ENCODE measurements at places on chromosomes 2 and 18.

DNA sequence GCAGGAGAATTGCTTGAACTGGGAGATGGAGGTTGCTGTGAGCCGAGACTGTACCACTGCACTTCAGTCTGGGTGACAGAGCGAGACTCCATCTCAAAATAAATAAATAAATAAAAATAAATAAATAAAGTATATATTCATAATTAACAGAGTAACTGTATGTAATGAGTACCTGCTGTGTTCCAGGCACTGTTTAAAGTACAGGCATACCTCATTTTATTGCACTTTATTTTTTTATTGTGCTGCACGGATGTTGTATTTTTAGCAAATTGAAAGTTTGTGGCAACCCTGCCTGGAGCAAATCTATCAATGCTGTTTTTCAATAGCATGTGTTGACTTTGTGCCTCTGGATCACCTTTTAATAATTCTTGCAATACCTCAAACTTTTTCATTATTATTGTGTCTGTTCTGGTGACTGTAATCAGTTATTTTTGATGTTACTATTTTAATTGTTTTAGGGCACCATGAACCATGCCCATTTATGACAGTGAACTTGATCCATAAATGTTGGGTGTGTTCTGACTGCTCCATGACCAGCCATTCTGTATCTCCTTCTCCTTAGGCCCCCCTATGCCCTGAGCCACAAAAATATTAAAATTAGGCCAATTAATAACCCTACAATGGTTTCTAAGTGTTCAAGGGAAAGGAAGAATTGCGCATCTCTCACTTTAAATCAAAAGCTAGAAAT is 27.5 kb upstream of the CD8A start:
- no peak for DNase-seq

- no peak for DNase-seq
Measured at GRCh38 chr2:10941383-10941782, 29.6 kb downstream of the KCNF1 start.

- DNase-seq: no peak
Measured at GRCh38 chr2:211494536-211494935, 938.1 kb downstream of the CPS1 start.

GRCh38 chr2:63594660-63595059 is 5.9 kb downstream of the MDH1 start:
- DNase-seq: no peak

DNA sequence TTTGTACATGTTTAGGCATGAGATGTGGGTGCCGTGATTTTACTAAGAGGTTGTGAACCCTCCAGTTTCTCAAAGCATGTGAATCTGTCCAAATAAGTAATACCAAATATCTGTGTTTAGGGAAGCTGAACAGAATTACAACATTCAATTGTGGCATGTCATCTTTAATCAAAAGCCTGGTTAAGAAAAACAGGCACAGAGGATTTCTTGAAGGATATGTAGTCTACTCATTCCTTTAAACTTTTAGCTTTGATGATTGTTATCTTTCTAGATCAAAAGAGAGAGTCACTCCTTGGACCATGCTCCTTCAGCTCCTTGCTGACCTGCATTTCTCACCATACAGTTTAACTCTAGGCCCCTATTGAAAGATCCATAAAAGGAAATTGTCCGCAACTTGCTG is 296.8 kb downstream of the STK39 start:
- DNase-seq: no peak

- no peak for DNase-seq
Measured at GRCh38 chr2:33340280-33340679, 136.2 kb upstream of the RASGRP3 start.
